Astrocyte (in vitro differentiated cells and primary cell): ENCODE measurements at places on chromosomes 11 and 22.

DNA sequence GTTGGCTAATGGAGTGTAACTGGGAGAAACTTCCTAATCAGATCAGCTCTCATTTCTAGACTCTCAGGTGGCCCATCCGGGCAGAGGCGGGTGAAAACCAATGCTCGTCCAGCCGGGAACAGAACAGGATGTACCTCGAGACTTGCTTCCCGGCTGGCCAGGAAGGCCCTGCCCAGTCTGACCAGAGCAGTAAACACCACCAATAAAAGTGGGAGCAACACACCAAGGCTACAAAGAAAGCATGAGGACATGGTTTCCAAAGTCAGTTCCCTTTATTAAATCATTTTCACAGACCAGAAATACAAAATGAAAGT is 940 bp upstream of the TNKS1BP1 start:
- DNase-seq = no peak

GRCh38 chr11:16853266-16853665 is 114.8 kb downstream of the C11orf58 start:
- DNase-seq = no peak

GRCh38 chr11:114080219-114080618 is 20.7 kb downstream of the ZBTB16 start:
- no peak for DNase-seq

GRCh38 chr22:25746012-25746373 is 4.0 kb downstream of the MYO18B start:
- DNase-seq = peak; percentile 74

DNA sequence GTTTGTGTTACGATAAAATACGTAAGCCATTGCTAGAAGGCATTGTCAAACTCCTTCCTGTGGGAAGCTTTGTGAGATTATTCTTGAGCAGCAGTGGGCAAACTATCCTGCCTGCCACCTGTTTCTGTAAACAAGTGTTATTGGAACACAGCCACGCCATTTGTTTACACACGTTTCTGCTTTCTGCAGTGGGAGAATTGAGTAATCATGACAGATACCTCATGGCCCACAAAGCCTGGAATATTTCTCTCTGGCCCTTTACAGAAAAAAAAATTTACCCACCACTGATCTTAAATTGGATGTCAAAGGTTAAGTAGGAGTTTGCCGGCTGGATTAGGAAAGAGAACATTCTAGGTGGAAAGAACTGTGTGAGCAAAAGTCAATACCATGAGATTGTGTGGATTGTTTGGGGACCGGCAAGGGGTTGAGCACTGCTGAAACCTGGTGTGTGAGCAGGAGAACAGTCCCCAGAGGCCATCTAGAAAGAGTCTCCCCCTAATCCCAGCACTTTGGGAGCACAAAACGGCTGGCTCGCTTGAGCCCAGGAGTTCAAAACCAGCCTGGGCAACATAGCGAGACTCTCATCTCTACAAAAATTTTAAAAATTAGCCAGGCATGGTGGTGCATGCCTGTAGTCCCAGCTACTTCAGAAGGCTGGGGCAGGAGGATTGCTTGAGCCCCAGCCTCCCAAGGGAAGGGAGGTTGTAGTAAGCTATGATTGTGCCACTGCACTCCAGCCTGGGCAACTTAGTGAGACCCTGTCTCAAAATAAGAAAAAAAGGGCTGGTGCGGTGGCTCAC is 6.0 kb upstream of the PLA2G6 start:
- no peak for DNase-seq

- no peak for DNase-seq
Measured at GRCh38 chr11:125250318-125251213, 86.0 kb downstream of the PKNOX2 start.
